ENCODE measurements at places on chromosomes 5 and 9.

GRCh38 chr5:122099060-122099790 lies 21.2 kb upstream of the LOX start:
- DNase-seq = no peak

- no peak for DNase-seq
These were observed 94.0 kb downstream of the PHF2 start for GRCh38 chr9:93670208-93671019.

- no peak for DNase-seq
These were observed 207.6 kb upstream of the DMRTA1 start for GRCh38 chr9:22238809-22239684.

- DNase-seq = no peak
These were observed 583.9 kb upstream of the CTNND2 start for GRCh38 chr5:12488161-12488560.

- DNase-seq = no peak
These were observed 79.8 kb downstream of the ARSB start for GRCh38 chr5:78905084-78905938.

GRCh38 chr9:124829334-124829669 lies 24.0 kb upstream of the WDR38 start:
- DNase-seq = no peak

- DNase-seq = no peak
These were observed 67.7 kb upstream of the LMX1B start for GRCh38 chr9:126546036-126546435.

GRCh38 chr5:31771500-31771899 lies 132.6 kb downstream of the PDZD2 start:
- no peak for DNase-seq

DNA sequence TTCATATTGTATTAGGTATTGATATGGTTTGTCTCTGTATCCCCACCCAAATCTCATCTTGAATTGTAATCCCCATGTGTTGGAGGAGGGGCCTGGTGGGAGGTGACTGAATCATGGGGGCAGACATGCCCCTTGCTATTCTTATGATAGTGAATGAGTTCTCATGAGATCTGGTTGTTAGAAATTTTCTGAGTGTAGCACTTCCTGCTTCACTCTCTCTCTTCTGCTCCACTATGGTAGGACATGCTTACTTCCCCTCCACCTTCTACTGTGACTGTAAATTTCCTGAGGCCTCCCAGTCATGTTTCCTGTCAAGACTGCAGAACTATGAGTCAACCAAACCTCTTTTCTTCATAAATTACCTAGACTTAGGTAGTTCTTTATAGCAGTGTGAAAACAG lies 187.4 kb upstream of the SLC24A2 start:
- DNase-seq = no peak

DNA sequence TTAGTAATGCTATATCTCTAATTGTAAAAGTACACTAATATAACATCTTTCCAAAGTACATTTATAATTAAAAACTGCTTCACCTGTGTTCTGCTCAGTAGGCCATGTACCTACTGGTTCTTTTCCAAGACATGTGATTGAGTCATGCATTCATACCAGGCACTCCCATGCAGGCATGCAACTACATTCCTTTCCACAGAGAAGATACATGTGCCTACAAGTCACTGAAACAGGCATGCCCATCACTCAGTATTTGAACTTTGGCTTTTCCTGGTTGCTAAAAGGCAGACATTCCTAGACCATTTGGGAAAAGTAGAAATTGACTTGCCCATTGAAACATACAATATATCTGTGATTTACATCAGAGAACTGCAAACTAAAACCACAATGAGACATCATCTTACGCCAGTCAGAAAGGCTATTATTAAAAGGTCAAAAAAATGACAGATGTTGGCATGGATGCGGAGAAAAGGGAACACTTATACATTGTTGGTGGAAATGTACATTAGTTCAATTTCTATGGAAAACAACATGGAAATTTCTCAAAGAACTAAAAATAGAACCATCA lies 148.3 kb upstream of the MOCS2 start:
- DNase-seq = no peak

- DNase-seq = no peak
These were observed 75.6 kb upstream of the SPRY4 start for GRCh38 chr5:142400415-142400814.

- DNase-seq = peak; percentile 47
These were observed 12.9 kb downstream of the ITGA1 start for GRCh38 chr5:52800394-52801213.

GRCh38 chr9:72360324-72360723 lies 4.7 kb downstream of the ZFAND5 start:
- no peak for DNase-seq

GRCh38 chr5:14504332-14504727 lies 77.3 kb upstream of the OTULINL start:
- DNase-seq = no peak

DNA sequence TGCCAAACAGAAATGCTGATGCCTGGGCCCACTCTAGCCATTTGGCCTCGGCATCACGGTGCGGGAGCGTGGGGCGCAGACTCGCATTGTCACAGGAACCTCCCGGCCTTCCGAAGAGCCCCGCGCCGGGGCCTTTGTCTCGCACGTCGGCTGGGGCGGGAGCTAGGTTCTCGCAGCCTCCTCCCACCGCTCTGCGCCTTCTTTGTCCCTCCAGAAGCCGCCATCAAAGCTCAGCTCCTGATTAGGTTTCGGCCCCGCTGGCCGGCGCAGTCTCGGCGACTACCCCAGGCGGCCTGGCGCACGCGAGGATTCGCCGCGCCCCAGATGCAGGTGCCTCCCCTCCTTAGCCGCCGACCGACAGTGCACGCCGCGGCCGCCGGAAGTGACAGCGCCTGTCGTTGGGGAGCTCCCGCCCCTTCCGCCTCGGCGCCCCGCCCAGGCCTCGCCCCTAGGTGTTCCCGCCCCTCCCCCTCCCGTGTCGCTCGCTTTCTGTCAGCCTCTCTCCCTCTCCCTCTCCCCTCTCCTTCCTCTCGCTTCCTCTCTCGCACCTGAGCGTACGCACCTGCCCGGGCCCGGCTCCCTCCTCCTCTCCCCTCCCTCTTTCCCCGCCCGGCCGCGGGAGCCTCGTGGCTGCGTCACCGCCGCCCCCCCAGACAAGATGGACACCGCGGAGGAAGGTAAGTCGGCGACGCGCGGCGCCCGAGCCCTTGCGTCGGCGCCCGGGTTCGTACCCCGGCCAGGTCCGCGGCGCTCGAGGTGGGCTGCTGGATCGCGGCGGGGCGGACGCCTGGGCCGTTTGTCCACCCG lies at the start of gene MARCHF6:
TSS of gene MARCHF6 (plus strand) at position 455 of the 807 bp plus-strand sequence. CDS start at position 659, 204 bp downstream.
- DNase-seq = peak; percentile 88

DNA sequence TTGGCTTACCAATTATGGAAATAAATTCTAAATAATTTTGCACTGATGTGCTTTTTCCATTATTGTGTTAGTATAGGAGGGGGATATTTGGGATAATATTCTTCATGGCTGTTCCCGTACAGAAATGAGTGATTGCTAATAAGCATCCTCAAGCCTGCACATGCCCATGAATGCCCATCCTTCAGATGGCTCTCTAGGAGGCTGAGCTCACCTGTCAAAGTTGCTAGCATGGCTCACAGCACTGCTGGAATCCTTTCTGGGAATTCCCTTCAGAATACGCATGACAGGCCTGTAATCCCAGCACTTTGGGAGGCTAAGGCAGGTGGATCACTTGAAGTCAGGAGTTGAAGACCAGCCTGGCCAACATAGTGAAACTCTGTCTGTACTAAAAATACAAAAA lies 124.1 kb downstream of the NXNL2 start:
- no peak for DNase-seq

GRCh38 chr5:62343428-62343827 lies 37.4 kb downstream of the KIF2A start:
- no peak for DNase-seq

GRCh38 chr9:112542593-112543292 lies 56.1 kb downstream of the KIAA1958 start:
- DNase-seq = no peak

- DNase-seq = no peak
These were observed 114.7 kb upstream of the RIOK2 start for GRCh38 chr5:97297704-97298091.
